ENCODE measurements at places on chromosomes 2 and 18. TPM values are rescaled to one million over a fixed set of nuclear protein-coding genes. Genes with fewer than 3 reads are reported as not detected.

The MAL gene
- 2.4 TPM for total RNA-seq

The GAREM2 gene
- 2.5 TPM for total RNA-seq

The CFAP65 gene
- not detected for total RNA-seq

The GKN1 gene
- total RNA-seq: not detected

The PROKR1 gene
- total RNA-seq: 0.10 TPM

The TANC1 gene
- 43.7 TPM for total RNA-seq

The KRCC1 gene
- total RNA-seq: 15.5 TPM

The GBX2 gene
- not detected for total RNA-seq

The SMPD4 gene
- 18.1 TPM for total RNA-seq

The UGT1A8 gene
- total RNA-seq: not detected

The CCDC121 gene
- 6.3 TPM for total RNA-seq

The LHCGR gene
- 1.5 TPM for total RNA-seq

The EHD3 gene
- 3.7 TPM for total RNA-seq
